ENCODE measurements at places on chromosomes 6 and 20.
A peak's percentile ranks its signal among the peaks of the same experiment; 100 is the strongest.

- DNase-seq = no peak
Measured at GRCh38 chr20:51276296-51276695, 253.4 kb upstream of the KCNG1 start.

GRCh38 chr20:20440481-20440880, 72.6 kb downstream of the INSM1 start:
- DNase-seq = no peak

GRCh38 chr20:2521369-2522305, 12.9 kb upstream of the ZNF343 start:
- DNase-seq = no peak

DNA sequence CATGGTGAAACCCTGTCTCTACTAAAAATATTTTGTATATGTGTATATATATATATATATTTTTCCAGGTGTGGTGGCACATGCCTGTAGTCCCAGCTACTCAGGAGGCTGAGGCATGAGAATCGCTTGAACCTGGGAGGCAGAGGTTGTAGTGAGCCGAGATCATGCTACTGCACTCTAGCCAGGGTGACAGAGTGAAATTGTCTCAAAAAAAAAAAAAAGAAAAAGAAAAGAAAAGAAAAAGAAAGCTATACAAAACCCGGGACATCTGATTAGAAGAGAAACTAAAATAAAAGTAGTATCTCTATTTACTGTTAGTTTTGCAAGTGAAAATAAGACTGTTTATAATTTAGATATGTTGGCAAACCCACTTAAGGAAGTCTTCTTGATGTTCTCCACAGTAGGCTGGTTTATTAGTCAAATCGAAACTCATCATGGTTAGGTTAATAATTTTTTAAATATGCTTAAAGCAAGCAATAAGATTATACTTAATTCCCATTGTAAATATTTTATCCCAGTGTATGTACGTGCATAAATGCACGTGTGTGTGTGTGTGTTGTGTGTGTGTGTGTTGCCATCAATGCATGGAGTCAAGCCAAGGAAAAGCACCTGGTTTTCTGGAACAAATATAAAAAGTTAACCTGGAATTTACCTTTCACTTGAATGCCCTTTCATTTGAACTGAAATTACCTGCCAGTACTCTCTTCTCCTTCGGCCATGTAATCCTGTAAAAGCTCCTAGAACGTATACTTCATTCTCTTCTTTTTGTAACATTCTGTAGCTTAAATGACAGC, 7.1 kb downstream of the VNN2 start:
- DNase-seq = no peak

DNA sequence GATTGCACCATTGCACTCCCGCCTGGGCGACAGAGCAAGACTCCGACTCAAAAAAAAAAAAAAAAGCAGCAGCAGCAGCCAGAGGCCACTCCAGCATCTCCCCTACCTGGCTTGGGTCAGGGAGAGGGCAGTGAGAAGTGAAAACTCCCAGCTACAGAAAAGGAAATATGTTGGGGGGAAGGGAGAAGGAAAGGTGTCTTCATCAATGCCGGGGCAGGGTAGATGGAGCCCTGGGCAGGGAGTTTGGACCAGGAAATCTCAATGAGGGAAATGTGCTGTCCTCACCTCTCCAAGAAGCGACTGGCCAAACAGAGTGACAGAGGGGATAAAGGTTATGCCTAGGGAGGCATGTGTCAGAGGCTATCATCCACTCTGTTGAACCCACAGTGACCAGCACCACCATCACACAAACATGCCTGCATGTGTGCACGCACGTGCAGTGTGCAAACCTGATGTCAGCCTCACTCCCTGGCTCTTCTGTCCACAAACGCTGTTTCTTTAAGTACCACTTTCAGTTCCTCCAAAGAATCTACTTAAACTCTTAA, 887 bp upstream of the AIF1 start:
- no peak for DNase-seq

DNA sequence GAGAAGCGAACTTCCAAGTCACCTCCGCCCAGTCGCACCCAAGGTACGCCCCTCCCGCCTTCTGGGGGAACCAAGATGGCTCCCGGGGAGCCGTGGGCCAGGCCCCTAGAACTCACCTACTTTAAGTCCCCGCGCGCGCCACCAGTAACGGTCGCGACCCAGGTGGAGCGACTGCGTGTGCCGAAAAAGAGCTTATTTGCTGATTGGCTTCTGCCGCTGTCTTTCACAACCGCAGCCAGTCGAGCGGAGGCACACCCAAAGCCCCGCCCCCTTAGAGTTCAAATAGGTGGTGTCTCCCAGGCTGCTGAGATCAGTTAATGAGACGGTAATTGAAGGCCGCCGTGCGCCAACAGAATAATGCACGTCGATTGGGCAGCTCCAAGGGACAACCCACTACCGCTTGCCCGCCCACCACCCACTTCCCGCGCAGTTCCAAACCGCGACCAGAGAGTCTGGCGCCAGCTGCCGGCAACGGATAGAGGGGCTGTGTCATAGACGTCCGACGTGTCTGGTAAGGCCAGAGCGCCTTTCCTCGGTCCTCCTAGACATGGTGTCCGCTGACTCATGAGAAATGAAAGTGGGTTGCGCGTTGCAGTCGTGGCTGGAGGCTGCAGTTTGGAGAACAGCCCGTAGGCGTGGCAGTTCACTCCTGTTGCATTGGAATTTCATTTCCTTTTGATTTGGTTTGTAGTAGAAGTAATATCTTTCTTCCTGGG, at the start of gene MDC1:
Gene MDC1 (minus strand): TSS at position 153 of the 716 bp plus-strand sequence. CDS start 2,106 bp downstream, outside the sequence.
- DNase-seq = peak; percentile 90

GRCh38 chr20:33696448-33696847, 10.3 kb upstream of the E2F1 start:
- no peak for DNase-seq

- no peak for DNase-seq
Measured at GRCh38 chr6:13183415-13184088, 144.8 kb downstream of the TBC1D7 start.

GRCh38 chr6:1062786-1063545, 248.9 kb upstream of the FOXQ1 start:
- DNase-seq = no peak

GRCh38 chr6:71289802-71290175, 1.2 kb downstream of the OGFRL1 start:
- DNase-seq = no peak

- DNase-seq = no peak
Measured at GRCh38 chr6:27743787-27744186, 168.4 kb downstream of the OR2B2 start.

GRCh38 chr20:20520776-20521175, 152.9 kb downstream of the INSM1 start:
- DNase-seq = no peak

DNA sequence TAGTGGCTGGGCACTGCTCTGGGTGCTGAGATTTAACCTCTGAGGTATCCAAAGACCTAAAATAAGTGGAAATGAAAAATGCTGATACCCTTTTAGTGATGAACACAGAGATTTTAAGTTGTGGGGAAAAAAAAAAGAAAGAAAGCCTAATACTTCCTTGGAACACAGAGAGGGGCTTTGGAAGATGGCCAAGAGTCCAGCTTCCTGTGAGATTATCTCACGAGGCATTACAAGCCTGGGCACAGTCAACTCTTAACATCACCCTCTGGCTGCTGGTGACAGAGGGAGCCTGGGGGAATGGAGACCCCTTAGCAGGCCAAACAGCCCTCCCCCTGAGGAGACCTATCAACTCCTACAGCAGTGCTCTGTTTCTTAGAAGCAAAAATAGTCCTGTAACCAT, 19.7 kb downstream of the BTN2A1 start:
- DNase-seq = no peak

DNA sequence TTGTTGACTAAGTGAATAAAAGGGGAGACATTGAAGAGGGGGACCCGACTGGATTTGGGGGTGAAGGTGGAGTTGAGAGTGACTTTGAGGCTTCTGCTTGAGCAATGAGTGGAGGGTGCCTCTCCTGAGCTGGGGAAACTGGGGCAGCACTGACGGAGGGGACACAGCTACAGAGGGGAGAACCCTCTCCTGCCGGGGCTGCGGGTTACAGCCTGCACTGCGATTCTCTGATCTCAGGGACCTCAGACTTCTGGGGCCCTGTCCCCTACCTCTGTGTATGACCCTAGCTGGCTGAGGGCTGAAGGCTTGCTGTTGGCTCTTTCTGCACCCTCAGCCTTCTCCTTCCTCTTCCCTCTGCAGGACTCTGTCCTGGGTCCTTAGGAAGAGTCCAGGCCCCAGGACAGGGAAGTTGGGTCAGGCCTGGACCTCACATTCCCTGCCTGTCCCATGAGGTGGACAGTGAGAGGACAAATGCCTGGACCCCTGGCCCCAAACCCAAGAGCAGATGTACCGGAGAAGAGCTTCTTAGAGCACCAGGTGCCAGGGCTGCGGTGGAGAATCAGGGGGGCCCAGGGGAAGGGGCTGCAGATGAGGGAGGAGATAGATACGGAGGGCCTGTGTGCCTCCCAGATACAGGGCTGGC, 13.7 kb upstream of the FAM110A start:
- DNase-seq = no peak

DNA sequence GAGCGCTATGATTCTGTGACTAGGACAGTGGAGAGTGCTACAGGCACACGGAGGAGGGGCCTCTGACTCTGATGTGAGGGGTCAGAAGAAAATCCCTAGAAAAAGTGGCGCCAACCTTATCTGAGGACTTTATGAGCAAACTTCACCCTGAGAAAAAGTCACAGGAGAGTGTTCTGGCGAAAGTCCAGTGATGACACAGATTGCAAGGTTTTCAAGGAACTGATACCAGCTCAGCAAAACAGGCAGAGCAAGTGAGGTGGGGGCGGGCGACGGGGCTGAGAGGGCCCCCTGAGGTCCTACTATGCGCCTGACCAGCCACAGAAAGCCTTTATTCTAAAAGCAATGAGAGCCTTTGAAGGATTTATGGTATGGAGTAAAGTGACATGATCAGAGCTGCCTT, 73.3 kb downstream of the SLC22A23 start:
- no peak for DNase-seq

- no peak for DNase-seq
Measured at GRCh38 chr6:160263196-160263939, 4.7 kb upstream of the SLC22A2 start.

DNA sequence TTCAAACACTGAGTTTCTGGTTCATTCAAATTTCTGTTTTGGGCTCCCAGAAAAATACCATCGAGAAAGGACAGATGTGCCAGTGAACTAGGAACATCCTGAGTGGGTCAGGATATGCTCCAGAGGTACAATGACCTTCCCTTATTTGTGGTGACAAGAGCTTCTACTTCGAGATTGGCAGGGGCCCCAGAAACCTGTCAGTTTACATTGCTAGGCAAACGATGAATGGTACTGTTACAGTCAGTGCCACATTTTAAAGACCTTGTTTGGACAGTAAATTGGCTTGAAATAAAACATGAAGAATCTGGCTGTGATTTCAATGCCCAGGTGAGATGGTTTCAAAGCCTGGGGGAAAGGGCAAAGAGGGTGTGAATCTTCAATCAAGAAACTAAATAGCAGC, 454.5 kb upstream of the ID4 start:
- no peak for DNase-seq

DNA sequence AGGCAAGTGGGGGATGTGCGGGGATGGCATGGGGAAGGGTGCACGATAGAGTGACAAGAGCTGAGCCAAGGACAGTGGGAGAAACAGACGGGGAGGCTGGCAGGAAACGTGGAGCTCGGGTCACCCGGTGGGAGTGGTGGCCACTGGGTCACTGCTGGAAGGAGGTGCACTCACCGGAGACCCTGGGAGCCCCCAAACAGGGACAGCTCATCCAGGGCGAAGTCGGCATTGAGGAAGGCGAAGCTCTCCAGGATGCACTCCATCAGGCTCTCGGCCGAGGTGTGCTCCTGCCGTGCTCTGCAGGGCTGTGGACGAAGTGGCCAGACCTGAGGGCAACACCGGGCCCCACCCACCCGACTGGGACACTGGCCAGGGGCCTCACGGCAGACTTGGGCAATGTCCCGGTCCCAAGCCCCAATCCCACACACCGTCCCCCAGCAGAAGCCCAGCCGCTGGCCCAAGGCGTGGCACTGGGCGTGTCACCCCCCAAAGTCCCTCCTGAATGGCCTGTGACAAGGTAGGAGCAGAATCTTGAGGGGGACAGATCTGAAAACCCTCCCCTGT, 87.3 kb downstream of the PTPN1 start:
- no peak for DNase-seq

DNA sequence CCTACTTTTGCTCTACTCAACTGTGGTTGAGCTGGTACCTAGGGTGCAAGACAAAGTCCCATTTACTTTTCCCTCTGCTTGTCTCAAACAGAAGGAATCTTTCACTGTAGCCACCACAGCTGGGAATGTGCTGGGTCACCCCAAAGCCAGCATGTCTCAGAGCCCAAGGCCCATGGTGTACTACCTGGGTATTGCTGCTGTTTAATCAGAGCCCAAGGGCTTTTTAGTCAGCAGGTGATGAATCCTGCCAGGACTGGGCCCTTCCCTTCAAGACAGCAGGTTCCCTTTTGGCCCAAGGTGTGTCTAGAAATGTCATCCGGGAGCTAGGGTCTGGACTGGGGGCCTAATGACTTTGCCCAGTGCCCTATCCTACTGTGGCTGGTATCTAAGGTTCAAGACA, 249.8 kb downstream of the HDGFL1 start:
- no peak for DNase-seq

DNA sequence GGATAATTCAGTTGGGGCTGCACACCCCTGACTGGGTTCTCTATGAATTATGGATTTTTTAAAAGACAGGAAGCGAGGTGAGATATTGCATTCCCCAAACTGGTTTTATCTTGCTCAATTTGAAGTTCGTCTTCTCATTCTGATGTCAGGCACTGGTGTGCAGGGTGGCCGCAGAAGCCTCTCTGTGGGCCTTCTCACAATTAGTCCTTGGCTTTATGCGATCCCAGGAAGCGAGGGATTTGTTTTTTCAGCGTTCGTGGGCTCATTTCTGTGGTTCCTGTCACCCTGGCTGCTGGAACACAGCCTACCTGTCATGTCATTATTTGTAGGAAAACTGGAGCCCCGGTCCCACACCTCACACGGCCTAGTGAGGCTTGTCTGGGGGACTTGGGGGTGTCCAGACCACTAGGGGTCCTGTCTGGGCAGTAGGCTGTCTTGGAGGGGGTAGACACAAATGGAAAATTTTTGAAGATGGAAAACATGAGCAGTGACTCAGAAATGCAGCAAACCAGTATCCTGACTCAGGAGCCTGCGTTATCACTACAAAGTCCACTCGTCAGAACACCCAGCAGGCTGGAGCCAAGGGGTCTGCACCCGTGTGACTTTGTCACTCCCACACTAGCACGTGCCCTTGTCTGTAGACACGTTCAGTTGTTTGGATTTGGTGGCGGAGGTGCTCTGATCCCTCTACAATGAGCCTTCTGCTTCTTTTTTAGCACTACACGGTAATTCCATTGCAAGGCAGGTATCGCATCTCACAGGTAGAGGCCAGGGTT, 42.2 kb downstream of the GNAS-AS1 start:
- no peak for DNase-seq

- DNase-seq = no peak
Measured at GRCh38 chr6:17589406-17590096, 10.6 kb upstream of the FAM8A1 start.

DNA sequence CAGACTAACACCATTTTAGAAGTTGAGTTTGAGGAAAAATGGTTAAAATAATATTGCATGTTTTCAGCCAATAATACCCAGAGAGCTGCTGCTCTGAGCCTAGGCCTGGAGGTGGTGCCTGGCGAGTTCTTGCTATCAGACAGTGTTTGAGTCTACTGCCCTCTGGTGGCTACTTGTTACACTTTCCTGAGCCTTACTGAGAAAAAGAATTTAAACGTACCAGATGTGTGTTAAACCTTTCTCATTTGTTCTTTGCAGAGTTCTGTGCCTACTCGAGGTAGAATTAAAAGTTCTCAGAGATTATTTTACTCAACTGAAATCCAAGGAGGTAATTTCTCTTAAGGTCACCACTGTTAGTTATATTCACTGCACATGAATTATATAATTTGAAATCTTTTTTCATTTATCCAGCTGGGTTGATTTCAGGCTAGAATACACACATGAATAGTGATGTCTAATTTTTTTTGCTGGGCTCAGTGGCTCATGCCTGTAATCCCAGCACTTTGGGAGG, 38.2 kb downstream of the SHLD1 start:
- peak; percentile 39 for DNase-seq

All from stimulated activated CD4-positive, alpha-beta T cell treated with anti-CD3 and anti-CD28 coated beads, Interleukin-1b, Interleukin-23, amount 100 ng/mL, for 1 hour (primary cell).